ENCODE measurements at places on chromosomes 16 and 17. TPM values are rescaled to one million over a fixed set of nuclear protein-coding genes. Genes with fewer than 3 reads are reported as not detected.

DNA sequence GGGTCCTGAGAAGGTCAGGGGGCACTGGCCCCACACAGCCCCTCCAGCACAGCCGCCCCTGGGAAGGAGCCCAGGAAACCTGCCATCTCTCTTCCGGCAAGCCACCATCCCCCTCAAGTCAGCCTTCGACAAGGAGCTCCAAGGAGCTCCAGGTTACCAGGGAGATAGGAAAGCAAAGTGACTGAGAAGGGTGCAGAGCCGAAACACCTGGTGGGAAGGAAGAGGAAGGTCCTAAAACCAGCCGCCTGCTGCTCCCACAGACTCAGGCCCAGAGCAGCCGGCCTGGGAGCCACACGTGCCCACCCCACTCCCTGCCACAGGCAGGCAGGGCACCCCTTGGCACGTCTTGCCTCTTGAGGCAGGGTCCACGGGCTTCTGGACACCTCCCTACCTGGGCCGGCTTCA lies 80.7 kb downstream of the TIMM22 start:
- DNase-seq, result no peak

GRCh38 chr17:1460233-1460632 lies 4.2 kb upstream of the CRK start:
- DNase-seq, result no peak

DNA sequence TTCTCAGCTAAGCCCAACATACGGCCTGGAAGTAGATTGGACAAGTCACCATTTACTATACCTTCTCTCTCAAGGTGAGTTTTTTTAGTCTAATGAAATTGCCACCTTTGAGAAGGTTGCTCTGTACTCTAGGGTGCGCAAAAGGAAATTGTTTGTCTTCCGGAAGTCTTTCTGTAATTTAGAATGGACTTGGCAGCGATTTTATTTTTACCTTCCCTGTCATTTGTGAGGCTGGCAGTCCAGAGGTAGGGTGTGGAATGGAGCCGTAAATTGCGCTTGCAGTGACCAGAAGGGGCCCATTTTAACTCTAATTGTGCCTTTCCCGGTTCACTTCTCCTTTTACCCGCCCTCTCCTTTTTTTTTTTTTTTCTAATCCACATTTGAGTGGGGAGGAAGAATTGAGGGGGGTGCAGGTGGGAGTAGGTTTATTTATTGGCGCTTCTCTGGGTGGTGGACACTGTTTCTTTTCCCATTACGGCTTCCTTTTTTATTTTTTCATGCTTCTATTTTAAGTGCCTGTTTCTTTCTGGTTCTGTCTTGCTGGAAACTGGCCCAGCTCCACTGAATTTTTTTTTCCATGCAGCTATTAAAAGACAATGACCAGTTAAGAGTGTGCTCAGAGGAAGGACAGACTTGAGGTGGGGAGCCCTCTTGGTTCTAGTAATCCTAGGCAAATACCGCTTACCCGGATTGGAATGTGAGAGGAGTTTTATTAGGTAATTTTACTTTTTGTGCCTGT lies 89.7 kb upstream of the CLEC18A start:
- DNase-seq, result peak; percentile 54

DNA sequence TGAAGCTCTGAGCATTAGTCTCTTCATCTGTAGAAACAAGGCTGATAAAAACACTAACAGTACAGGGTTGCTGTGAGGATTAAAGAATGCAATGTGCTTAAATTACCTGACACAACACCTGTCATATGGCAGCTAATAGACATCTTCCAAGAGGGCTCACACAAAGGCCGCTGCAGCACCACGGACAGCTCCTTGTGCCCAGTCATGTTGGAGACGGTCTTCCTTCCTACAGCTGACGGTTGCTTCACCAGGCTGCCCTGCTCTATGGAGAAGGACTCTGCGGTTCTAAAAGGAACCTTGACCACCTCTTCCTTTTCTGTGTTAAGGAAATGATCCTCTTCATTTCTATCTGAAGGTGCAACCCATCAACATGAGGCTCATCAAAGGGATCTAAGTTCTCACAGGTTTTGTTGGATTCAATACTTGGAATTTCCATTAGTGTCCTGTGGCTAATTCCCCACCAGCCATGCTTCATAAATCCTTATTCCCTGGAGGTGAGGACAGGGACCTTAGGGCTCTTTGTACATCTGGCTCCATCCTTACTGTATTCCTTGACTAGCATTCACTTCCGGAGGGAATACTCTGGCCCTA lies 138.9 kb upstream of the CES5A start:
- no peak for DNase-seq

DNA sequence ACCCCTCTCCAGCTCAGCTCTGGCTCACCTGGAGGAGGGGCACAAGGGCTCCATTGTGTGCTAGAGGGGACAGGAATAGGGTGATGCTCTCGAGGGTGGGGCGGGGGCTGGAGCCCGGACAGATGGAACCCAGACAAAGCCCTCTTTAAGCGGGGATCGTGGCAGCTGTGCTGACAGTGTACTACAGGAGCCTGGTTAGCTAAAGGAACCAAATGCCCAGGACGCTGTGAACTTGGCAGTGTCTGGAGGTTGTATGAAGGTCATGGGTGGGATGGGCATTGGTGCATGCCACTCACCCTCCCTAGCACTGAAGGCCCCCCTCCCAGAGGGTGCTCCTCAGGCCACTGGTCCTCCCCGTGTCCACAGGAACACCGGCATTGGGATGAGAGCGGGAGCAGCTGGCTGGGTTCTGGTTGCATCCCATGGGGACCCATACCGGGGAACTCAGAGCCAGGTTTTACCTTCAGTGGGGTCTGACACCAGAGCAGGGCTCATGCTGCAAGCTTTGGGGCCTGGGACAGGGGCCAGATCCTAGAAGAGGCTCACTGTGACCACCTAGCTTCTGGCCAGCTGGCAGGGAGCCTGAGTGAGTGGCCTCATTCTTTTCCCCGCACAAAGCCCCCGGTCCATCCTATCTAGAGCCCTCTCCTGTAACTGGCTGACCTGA lies 11.9 kb downstream of the KIF19 start:
- DNase-seq, result no peak

GRCh38 chr16:17237350-17237944 lies 233.3 kb downstream of the XYLT1 start:
- DNase-seq, result no peak

GRCh38 chr16:49619811-49620157 lies 236.1 kb downstream of the ZNF423 start:
- DNase-seq, result no peak

DNA sequence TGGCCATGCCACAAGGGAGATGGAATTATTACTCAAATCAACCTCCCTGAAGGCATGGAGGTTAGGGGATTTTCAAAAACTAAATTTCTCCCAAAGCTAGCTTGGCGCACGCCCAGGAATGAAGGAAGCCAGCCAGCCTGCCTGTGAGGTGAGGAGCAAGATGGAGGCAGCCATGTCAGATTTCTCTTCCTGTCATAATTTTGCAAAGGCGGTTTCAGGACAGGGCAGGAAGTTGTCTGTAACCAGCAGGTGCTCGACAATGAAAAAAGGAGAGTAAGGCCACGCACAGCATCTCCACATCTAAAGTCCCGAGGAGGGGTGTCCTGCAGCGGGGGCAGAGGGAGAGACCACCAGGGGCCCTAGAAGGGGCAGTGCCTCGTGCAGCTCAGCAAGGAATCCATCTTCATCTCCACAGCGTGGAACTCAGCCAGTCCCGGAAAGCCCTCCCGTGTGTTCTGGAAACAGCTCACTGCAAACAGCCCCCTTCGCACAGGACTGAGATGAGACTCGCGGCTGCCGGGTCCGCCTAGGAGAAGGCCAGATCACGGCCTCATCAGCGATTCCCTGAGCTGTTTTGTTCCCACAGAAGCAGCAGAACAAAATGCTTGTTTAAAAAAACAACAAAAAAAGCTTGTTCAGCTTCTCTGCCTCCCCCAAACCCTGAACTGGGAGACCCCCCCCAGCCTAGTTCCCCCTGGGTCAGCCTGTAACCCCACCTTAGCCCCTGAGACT lies 47.8 kb downstream of the SLC7A5 start:
- no peak for DNase-seq

DNA sequence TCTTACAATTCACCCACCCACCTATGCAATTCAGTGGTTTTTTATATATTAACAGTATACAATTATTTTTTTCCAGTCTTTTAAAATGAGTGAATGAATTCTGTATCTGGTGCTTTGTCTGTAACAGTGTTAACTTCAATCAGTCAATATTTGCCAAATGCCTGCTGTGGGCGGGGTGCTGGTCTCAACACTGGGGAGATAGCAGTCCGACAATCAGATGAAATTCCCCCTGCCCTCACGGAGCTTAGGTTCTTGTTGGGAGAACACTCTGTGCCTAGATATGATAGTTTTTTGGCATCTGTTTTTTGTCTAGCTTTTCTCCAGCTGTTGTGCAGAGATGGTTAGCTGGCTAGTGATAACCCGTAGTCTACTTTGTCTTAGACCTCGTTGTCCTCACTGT lies 201.1 kb downstream of the SNX29 start:
- DNase-seq, result no peak

- no peak for DNase-seq
These were observed 484.1 kb downstream of the SLC39A11 start for GRCh38 chr17:72608436-72608835.

- DNase-seq, result no peak
These were observed 45.6 kb downstream of the ADCY7 start for GRCh38 chr16:50311891-50312501.

DNA sequence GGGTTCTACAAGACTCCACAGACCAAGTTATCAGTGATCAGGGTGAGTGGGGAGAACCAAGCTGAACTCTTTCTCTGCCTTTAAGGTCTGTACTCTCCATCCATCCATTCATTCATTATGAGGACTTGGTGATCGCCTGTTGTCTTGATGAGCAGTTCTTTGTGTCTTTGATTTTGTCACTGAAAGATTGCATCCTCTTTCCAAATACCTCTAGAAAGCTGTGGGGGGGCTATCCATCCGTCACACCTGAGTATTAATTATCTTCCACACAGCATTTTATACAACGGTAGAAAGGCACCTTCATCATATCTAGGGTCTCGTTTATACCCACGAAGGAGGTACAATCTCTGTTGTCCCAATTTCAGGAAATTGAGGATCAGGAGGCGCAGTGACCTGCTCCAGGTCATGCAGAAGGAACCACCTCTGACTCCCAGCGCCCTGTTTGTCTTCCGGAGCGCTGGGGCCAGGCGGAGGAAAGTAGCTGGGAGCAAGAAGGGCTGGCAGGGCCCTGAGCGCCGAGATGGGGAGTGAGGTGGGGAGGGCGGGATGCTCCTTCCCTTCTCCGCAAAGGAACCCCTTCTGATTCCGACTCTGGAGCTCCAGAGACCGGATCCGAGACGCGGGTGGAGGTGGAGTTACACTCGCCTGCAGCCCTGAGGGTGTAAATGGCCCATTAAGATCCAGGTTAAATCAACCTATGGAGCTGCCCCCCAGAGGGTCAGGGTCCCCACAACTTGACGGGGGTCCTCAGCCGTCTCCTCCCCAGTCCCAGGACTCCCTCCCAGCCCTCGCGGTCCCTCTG lies 605 bp upstream of the ABAT start:
- DNase-seq, result no peak

DNA sequence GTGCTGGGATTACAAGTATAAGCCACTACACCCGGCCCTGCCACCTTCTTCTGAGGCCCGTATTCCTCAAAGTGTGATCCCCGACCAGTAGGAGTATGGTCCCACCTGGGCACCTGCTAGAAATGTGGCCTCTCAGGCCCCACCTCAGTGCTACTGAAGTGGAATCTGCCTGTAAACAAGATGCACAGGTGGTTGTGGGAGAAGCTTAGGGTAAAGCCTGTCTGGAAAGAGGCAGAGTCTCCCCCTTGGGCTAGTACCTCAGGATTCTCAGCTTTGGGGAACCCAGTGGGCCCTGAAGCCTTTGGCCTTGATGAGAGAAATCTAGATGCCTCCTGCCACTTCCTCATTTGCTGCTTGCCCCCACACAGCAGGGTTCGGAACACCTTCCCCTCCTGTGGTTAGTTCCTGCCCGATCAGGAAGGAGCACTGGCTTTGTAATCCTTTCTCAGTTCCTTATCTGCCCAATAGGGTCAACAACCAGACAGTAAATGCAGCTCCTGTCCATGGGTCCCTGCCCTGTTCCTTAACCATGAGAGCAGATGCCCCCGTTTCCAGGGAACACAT lies 25.2 kb downstream of the TK2 start:
- no peak for DNase-seq

GRCh38 chr17:10292057-10292937 lies 80.5 kb downstream of the MYH13 start:
- DNase-seq, result no peak

- no peak for DNase-seq
These were observed 9.6 kb upstream of the SCNN1G start for GRCh38 chr16:23172994-23173393.

GRCh38 chr17:77206158-77206956 lies 65.6 kb downstream of the SEC14L1 start:
- DNase-seq, result no peak

DNA sequence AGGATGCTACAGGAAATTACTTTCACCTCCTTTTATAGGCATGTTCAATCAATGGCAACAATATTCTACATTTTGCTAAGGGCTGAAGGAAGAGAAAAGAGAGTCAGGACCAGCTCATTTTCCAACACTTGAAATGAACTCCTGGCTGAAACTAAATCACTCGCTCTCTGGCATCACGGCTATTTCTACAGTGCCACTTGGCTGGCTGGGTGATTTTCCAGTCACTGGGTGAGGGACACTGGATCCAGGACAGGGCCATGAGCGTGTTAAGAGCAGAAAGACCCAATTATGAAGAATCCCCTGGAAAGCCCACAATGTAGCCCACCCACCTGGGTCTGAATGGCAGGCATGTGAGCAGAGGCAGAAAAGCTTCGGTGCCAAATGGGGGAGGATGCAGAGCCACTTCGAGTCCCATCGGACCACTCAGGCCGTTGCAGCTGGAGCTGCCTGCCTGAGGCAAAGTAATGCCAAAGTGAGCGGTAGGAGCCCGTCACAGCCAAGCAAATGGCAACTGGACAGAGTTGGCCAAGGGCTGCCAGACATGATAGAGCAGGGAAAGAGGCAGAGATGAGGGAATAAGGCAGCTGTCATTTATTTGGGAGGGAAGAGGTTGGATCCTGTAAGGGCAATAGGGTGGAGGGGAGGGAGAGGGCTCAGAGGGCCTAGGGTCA lies 246.2 kb downstream of the STX8 start:
- no peak for DNase-seq

CTU2 gene
- 6.8 TPM for total RNA-seq

RBFOX1 gene
- total RNA-seq, result 2.4 TPM

SLC16A6 gene
- 0.74 TPM for total RNA-seq

SPEM3 gene
- not detected for total RNA-seq

LAT gene
- 1.0 TPM for total RNA-seq

KRT9 gene
- total RNA-seq, result not detected

HBA1 gene
- 472 TPM for total RNA-seq

PDE6G gene
- not detected for total RNA-seq

KRTAP4-9 gene
- total RNA-seq, result not detected

PRSS8 gene
- 1.6 TPM for total RNA-seq

SPG7 gene
- 77.8 TPM for total RNA-seq

Measured in urinary bladder (tissue), 4 donors.